ENCODE measurements at places on chromosomes 13 and 19. TPM values are rescaled to one million over a fixed set of nuclear protein-coding genes. Genes with fewer than 3 reads are reported as not detected.
A peak's percentile ranks its signal among the peaks of the same experiment; 100 is the strongest.

DNA sequence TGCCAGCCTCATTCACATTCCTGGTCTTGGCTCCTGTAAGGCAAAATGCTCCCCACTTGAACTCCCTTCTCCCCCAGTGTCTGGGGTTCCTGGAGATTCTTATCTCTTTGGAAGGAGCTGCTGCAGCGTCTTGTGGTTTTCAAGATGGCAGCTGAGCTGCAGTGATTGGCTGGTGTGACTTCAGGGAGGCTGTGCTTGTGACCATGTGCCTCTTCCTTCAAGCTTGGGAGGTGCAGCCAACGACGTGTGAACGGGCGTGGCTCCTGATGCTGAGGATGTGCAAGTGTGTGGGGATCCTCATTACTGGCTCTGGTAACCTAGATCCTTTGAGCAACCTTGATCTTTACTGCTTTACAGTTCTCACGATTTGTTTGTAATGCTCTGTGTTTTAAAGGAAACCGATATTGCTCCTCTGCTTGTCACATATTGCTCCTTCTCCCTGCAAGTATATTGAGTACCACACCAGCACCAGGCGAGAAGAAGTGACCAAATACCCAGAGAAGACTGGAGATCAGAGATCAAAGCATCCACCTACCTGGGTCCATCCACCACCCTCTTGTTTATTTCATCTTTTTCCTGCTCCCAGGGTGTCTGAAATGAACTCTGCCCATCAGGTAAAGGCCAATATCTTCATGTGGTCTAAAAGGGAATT, 208.5 kb downstream of the FGF9 start:
- no peak for DNase-seq

DNA sequence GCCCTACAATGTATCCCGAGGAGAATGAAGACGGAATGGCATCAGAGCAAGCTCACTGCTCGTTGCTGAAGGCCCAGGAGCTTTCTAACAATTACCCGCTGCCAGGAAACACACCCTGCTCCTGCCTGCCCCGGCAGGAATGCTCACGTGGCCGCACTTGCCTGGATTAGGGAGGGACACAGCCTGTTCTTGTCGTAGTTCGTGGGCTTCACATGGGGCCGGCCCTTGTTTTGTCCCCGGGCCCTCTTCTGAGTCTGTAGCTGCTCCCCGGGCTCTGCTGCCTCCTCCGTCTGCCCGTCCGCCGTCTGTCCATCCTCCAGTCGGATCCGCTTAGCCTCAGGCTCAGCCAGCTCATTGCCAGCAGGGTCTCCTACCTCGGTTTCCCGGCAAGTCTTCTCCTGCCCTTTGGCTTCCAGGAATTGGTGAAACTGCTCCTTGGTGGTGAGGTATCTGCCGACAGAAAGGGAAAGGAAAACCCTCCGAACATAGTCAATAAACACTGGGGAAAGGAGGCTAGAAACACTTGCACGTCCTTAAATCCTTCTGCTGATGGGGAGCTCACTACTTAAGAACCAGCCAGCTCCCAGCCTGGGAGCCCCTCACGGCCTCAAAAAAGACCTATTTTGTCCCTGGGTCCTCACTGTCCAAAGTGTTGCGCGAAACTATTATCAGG, 941 bp downstream of the DUS3L start:
- DNase-seq: no peak

DNA sequence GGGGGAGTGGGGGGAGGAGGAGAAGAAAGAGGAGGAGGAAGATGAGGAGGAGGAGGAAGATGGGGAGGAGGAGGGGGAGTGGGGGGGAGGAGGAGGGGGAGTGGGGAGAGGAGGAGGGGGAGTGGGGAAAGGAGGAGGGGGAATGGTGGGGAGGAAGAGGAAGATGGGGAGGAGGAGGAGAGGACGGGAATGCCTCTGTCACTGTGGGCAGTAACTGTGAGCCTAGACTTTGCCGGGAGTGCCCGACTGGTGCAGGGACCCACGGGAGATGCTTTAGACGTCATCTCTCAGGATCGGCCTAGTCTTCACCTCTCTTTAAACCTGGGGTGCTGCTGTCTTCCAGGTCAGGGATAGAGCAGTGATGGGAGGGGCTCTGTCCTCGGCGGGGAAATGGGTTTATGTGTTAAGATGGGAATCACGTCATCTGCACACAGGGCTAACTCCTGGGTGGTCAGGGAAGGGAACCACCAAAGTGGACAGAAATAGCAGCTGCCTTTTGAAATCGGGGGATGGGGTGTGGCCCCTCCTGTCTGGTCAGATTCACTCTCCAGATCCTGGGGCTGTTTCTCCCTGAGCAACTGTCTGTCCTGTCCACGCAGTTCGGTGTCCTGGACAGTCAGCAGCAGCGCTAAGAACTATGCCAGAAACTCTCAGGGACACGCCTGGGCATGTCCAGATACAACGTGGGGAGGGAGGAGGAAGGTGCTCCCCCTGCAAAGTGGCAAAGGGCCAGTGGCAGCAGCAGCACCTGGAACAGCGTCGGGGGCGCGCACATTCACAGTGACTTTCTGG, 26.9 kb downstream of the GAS6 start:
- no peak for DNase-seq

DNA sequence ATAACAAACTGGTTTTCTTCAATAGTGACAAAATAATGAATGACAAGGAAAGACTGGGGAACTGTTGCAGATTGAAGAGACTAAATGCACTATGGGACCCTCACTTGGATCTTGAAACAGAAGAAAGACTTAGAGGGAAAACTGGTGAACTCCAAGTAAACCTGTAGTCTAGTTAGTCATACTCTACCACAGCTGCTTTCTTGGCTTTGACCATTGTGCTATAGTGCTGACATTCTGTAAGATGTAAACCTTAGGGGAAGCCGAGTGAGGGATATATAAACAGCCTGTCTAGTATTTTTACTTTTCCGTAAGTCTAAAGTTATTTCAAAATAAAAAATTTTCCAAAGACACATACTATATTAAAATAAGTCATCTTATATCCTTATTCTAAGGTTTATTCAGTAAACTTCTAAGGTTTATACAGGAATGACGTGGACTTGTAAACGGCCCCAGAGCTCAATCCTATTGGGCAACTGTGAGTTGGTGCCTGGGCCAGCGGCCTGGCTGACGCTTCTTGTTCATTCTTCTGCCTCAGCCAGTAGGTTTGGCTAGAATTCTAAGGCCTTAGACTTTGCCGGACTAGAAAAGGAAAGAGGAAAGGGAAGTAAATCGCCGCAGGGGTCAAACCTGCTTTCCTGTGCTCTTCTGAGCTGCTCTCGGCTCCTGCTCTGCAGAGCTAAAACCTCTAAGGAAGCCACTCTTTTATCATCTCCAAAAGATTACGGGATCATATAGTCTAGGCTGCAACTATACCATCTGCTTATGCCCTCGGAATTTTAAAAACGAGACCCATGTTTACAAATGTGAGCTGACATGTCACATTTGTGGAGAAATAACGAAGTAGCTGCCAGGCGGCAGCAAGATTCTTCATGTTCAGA, 33.6 kb upstream of the UBE2L5 start:
- no peak for DNase-seq

DNA sequence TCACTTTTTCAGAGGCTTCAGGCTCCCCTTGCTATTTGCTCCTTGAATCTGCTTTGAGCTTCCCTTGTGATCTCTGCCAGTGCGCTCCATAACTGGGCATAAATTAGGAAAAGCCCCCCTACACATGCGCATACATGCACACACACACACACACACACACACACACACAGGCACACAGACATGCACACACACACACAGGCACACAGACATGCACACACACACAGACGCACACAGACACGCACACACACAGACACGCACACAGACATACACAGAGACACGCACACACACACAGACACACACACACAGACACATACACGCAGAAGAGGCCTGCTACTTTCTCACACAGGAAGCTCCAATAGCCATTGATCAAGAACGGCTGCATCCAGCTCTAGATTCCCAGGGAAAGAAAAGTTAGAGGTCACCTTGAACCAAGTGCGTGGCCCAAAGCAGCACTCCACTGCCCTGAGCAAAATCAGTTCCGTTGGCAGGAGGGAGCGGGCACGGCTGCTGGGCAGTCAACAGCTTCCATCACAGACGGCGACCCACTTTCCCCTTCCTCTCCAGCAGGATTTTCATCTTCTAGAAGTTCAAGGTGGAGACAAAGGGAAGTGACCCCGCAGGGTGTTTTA, 145.6 kb downstream of the DPF1 start:
- no peak for DNase-seq

Gene ZNF626
- 8.7 TPM for total RNA-seq

- DNase-seq: no peak
Observed at GRCh38 chr19:34189917-34190425, 17.7 kb downstream of the LSM14A start.

DNA sequence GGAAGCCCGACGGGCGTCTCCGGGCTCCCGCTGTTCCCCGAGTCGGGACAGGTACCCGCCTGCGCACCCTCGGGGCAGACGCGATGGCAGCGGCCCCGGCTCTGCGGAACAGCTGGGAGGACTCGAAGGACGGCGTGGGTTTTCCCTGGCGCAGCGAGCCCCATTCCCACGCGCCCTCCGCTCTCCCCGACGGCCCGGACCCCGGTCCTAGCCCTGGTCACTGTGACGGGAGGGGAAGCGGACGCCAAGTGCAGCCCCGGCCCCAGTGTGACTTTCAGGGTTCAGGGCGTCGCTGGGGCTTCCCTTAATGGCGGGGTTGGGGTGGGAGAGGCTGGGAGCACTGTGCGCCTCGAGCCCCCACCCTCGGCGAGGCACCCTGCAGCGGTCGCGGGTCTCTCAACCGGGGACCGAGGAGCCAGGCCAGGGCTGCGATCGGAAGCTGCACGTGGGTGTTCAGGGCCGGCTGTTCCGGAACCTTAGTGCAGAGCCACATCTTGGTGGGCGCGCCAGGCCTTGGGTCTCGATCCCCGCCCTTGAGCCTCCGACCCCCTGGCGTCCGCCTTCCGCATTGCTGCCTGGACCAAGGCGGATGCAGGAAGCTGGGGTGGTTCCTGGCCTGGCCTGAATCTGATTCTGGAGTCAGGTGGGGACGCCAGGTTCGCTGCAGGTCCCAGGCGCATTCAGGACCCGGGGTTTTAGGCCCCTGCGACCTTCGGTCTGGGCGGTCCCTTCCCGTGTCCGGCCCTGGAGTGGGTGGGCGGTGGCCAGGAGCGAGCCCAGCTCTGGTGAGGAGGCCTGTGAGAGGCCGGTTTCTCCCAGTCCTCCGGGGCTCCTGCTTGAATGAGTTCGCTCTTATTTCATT, 3.5 kb downstream of the LGALS7B start:
- DNase-seq: peak; percentile 59

DNA sequence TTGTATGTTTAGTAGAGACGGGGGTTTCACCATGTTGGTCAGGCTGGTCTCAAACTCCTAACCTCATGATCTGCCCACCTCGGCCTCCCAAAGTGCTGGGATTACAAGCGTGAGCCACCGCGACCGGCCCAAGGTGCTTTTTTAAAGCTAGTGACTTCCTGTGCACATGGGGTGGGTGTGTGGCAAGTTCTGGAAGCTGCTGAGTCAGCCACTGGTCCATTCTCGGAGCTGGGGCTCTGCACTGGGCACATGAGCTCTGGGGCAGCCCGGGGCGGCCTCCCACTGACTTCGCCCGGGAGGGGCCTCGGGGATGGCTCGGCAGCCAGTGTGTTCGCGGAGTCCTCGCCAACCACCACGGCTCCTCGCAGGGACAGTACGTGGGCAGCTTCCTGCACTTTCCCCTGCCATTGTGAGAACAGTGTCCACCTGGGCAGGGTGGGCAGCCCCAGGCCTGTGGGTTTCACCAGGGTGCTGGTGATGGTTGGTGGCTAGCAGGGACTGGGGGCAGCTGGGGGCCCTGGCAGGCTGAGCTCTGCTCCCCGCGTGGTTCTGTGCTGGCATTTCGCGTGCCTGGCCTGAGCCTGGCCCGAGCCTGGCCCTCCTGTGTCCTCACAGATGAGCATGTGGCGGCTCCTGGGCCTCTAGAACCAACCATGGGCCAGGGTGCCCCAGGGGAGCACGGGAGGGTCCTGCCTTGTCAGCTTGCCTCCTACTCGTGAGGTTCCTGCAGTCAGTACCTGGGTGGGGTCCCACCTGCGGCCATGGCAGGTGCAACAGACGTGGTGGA, 12.2 kb downstream of the CBARP start:
- no peak for DNase-seq

GRCh38 chr19:32631381-32631780, 43.6 kb downstream of the ANKRD27 start:
- DNase-seq: no peak

DNA sequence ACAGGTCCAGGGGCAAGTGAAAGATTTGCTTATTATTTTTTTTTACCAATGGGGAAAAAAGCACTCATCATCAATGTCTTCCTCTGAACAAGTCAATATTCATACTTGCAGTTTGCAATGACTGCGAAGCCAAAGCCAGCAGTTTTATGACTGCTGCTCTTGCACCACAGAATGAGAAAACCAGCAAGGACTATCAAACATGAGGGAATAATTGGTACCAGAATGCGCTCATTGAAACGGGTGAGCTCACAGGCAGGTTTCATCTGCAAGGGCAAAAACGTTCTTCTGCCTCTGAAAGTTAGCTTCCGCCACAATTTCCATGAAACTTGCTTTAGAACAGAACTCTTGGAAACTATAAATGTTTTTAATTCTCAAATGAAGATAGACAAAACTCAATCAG, 5.5 kb downstream of the DLEU7 start:
- DNase-seq: no peak

DNA sequence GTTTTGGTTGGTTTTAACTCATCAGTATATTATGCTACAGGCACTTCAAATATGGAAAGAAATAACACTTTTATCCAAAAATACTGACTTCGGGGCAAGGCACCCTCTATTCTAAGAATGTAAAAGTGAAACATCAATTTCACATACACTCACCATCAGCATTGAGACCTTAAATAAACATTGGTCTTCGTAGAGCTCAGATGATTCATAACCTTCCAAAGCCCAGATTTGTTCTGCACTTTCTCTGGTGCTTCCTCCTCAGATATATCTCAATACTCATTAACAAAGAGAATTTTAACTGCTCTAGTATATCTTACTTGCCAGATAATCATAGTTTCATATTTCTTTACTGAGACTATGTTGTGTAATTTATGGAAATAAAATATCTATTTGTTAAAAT, 794.3 kb downstream of the LIG4 start:
- DNase-seq: no peak

Gene FPR3
- not detected for total RNA-seq

Gene FXYD7
- 0.77 TPM for total RNA-seq

Gene LACC1
- 4.5 TPM for total RNA-seq

DNA sequence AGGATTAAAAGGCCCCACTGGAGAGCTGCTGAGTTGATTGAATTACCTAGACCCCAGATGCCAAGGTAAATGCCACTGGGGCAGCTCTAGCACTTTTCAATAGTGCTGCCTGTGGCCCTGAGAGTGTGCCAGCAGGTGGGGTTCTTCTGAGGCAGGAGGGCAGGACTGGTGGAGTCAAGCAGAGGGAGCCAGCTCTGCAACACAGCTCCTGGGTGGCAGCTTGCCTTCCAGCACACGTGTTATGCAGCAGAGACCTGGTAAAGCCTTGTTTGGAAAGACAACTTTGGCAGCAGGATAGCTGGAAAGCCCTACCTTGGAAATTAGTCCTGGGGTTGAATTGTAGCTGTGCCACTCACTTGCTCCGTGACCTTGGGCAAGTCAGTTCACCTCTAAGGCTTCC, 306.6 kb downstream of the ATP8A2 start:
- DNase-seq: peak; percentile 10

Gene TUBA3C
- not detected for total RNA-seq

Gene ZNF625
- 2.5 TPM for total RNA-seq

Gene KRTDAP
- total RNA-seq: not detected

Measured in activated CD4-positive, alpha-beta memory T cell treated with anti-CD3 and anti-CD28 coated beads for 36 hours (primary cell).